ENCODE measurements at places on chromosomes 3 and 15.

DNA sequence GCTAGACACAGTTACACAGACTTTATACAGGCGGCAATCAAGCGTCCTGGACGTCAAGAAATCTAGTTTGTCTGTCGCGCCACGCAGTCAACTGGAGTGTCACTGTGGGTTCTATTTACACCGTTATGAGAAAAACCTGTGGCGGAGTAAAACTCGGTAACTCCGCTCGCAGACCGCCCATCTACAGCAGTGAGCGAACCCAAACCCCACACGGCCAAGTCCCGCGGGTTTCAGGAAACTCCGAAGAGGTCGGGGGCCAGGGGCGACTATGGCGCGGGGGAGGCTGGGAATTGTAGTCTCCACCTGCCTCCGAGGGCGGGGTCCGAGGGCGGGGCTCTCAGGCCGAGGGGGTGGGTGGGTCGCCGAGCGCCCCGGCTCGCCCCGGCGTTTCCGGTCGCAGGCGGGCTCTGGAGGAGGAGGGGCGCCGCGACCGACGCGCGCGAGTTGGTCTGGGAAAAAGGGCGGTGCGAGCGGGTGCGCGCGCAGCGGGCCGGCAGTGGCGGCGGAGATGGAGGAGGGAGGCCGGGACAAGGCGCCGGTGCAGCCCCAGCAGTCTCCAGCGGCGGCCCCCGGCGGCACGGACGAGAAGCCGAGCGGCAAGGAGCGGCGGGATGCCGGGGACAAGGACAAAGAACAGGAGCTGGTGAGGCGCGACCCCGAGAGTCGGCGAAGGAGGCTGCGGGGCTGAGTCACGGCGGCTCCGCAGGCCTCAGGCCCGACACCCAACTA lies at the start of gene PSMD2:
PSMD2 (plus strand) TSS at position 483 of the 729 bp plus-strand sequence; CDS start at position 509, 26 bp downstream.
- H3K36me3 ChIP-seq: peaks cover 49% of the 10 kb centered on the region
- DNase-seq: peak; percentile 91
- H3K4me1 ChIP-seq: peaks cover 16% of the 10 kb centered on the region
- H3K27me3 ChIP-seq: no peaks in the 10 kb centered on the region
- peak within 1 kb of the TSS; percentile 82 for H3K4me3 ChIP-seq

GRCh38 chr3:123757281-123757940 lies 126.7 kb downstream of the MYLK start:
- peaks cover 47% of the 10 kb centered on the region for H3K4me1 ChIP-seq
- H3K36me3 ChIP-seq: no peaks in the 10 kb centered on the region
- no peaks in the 10 kb centered on the region for H3K27me3 ChIP-seq
- no peak overlapping the region for H3K4me3 ChIP-seq
- DNase-seq: peak; percentile 70

GRCh38 chr3:126025862-126026261 lies 56.9 kb downstream of the ROPN1B start:
- no peaks in the 10 kb centered on the region for H3K27me3 ChIP-seq
- no peak overlapping the region for H3K4me3 ChIP-seq
- no peaks in the 10 kb centered on the region for H3K4me1 ChIP-seq
- no peak for DNase-seq
- H3K36me3 ChIP-seq: no peaks in the 10 kb centered on the region

DNA sequence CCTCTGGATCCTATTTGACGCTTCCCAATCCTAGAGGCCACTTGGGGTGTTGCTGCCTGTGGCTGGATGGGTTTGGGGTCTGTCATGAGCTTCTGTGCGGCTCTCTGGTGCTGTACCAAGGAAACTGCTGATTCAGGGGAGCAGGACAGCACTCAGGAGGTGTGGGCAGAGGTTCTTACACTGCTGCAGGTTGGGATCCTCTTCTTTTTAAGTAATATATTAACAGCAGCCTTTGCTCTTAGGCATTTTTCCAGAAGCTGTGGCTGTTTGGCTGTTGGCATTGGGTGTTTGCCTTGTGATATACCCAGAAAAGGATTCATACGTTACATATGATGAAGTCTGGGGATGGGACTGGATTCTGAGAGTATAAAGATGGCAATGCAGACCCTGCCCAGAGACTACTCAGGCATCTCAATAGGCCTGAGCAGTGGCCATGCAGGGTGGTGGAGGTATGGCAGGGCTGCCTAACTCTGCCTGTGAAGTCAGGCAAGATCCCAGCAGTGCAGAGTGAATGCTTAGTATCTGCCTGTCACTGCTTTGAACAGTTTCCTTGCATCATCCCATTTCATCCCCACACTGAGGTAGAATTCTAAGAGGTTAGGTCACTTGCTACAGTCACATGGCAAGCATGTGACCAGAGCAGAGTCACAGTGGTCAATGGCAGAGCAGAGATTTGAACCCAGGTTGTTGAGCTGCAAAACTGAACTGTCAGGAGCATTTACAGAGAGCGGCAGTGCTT lies 3.9 kb downstream of the ABHD6 start:
- no peak for DNase-seq
- H3K36me3 ChIP-seq: peaks cover 6% of the 10 kb centered on the region
- H3K4me1 ChIP-seq: peaks cover 12% of the 10 kb centered on the region

DNA sequence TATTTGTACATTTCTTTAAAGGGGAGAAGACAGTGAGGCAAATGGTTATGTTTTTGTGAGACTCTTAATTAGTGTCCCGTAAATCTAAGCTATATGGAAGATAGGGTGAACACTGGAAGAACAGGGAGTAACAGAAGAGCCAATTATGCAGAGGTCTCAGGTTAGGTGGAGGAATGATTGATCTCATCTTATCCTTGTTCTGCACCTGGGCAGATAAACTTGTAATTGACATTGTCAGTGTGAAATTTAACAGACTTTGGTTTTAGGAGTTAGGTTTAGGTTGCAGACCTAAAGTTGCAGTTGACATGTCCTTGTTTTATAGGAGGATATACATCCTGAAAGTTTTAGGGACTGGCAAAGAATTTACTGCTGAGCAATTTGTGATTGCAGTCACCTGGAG lies 3.1 kb upstream of the TWF2 start:
- peaks cover 9% of the 10 kb centered on the region for H3K36me3 ChIP-seq
- H3K4me3 ChIP-seq: no peak overlapping the region
- H3K27me3 ChIP-seq: no peaks in the 10 kb centered on the region
- H3K27ac ChIP-seq: no peak overlapping the region
- DNase-seq: no peak
